ENCODE measurements at places on chromosomes 1 and 21.

DNA sequence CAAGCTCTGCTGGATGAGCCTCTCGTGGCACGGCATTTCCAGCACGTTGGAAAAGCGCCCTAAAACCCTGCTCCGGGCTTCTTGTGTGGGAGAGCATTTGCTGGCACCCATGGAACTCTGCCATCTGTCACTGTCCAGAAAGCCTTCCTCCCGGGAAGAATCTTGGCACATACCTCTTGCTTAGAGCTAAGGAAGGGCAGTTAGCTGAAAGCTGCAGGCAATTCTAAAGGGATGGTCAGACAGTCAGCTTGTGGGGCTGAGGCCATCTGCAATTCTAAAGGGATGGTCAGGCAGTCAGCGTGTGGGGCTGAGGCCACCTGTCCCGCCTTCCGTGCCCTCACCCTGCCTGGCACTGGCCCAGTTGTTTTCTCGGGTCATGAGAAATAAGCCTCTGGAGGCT lies 139.0 kb upstream of the TMEM51 start:
- no peak for DNase-seq

GRCh38 chr21:16058896-16059295 lies 329.1 kb downstream of the USP25 start:
- no peak for DNase-seq

- DNase-seq: no peak
These were observed 183.9 kb downstream of the TOMM20 start for GRCh38 chr1:234944439-234945344.

- DNase-seq: no peak
These were observed 12.2 kb downstream of the SLC45A3 start for GRCh38 chr1:205667909-205668643.

DNA sequence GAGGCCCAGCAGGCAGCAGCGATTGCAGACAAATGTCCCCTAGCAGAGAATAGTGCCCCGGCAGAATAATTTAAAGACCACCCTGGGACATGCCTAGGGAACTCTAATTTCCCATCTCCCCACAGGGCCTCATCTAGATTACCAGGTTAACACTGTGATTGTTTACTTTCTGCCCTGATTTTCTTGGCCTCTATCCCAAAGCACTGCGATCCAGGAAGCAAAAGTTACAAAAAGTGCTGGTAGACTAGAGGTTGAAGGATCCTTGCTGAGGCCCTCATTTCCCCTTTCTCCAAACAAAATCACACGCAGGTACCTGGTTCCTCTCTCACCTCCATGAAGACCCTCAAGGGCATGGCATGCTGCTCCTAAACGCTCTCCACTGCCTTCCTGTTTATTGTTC lies 229.7 kb downstream of the C1orf94 start:
- peak; percentile 8 for DNase-seq

- no peak for DNase-seq
These were observed 133.5 kb downstream of the UCK2 start for GRCh38 chr1:165960881-165961280.

- DNase-seq: peak; percentile 97
These were observed 113.9 kb downstream of the ATP5PO start for GRCh38 chr21:33801424-33802405.

- DNase-seq: peak; percentile 19
These were observed 12.8 kb downstream of the DYNLT5 start for GRCh38 chr1:66764994-66765578.

GRCh38 chr1:219120624-219121544 lies 52.8 kb upstream of the LYPLAL1 start:
- DNase-seq: no peak

DNA sequence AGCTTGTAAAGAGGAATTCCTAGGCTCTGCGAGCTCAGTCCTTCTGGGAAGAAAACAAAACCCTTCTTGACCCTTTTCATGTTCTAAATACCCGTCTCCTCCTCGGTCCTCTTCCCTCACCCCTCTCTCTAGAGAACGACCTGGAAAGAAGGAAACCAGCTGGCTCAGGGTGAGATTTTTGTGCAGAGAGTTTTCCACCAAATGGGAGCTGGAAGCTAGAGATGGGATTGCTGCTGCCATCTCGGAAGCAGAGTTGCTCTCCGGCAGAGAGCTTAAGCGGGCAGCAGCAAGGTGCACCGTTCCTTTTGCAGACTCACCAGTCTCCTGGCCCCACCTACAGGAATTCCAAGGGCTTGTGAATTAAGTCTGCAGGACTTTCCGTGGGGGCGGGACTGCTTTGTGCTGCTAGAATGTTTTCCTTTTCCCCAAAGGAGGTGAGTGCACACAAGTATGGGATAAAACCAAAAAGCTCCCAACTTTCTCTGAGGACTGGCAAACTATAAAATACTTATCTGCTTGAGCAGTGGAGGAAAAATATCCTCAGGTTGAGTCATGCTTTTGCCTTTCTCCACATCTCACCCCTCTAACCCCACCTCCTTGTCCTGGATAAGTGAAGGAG lies 29.1 kb upstream of the KIAA0040 start:
- no peak for DNase-seq

DNA sequence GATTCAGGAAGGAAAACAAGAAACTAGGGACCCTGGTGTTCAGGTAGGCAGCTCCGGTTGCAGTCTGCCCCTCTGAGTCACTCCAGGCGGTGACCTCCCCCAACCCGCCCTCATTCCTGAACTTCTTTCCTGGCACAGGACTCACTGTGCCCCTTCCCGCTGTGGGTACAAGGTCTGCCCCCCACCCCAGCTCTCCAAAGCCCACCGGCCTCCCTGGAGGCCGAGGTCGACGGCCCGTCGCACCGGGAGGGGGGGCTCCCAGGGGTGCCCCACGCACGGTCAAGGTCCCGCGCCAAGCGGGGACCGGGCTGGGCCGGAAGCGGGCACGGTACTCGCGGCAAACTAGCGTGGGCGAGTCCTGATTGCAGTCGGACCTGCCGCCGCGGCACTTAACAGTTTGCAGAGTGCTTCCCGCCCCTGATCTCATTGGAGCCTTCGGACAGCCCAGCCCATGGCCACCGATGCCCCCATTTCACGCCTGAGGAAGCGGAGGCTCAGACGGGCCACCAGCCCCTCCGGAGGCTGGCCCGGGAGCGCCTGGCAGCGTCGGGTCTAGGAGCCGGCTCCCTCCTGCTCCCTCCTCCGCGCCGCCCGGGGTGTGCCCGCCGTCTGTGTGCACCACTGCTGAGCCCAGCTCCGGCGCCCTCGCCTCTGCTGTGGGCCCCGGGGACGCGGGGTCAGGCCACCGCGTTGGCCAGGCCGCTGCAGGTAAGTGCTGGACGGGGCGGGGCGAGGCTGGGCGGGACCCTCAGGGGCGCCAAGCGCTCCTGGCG lies at the start of gene GJB3:
TSS of gene GJB3 (plus strand) at position 144 of the 773 bp plus-strand sequence. CDS start 3,549 bp downstream, outside the sequence.
- DNase-seq: no peak

DNA sequence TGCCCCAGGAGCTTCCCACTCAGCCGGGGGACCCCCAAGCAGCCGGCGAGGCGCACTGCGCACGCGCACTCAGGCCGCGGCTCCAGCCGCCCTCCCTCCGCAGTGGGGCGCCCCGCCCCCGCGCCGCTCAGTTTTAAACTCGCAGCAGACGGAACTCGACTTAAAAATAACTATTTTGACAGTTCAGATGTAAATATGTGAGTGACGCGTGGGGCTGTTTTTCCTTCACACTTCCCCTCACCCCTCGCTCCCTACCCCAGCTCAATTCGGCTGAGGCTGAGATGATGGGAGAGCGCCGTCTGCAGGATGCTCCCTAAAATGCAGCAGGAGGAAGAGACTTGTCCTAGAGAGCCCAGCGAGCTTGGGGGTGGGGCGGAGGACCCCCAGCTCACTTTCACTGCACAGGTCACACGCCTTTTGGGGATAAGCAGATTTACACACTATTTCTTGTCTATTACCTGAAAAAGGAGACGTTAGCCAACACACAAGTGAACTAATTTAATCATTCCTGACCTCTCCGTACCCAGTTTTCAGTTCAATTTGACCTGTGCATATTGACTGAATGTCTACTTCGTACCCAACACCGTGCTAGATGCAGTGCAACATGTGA lies 8.9 kb upstream of the LEMD1 start:
- DNase-seq: peak; percentile 31

GRCh38 chr1:30706528-30706927 lies 16.9 kb downstream of the MATN1 start:
- peak; percentile 81 for DNase-seq

- no peak for DNase-seq
These were observed 56.8 kb upstream of the CSF3R start for GRCh38 chr1:36539526-36539925.

- DNase-seq: no peak
These were observed 26.8 kb upstream of the TMEM52 start for GRCh38 chr1:1945782-1946393.

DNA sequence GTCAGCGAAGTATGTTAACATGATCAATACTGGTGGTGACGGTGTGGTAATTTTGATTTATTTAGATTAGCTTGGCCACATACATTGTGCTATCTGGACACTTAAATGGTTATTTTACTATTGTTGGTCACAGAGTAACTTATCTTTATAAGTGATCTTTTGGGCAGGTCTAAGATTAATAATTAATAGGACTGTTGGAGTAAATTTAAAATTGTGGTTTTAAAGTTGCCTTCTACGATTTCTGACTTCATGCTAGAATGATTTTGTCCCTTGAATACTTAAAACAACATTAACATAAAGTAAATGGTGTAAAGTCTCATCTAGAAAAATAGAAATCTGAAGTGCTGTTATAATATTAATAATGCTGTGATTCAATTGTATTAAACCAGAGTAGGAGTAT lies 14.7 kb downstream of the SRRM1 start:
- no peak for DNase-seq

- DNase-seq: no peak
These were observed 8.2 kb downstream of the GTF2B start for GRCh38 chr1:88883156-88883555.

DNA sequence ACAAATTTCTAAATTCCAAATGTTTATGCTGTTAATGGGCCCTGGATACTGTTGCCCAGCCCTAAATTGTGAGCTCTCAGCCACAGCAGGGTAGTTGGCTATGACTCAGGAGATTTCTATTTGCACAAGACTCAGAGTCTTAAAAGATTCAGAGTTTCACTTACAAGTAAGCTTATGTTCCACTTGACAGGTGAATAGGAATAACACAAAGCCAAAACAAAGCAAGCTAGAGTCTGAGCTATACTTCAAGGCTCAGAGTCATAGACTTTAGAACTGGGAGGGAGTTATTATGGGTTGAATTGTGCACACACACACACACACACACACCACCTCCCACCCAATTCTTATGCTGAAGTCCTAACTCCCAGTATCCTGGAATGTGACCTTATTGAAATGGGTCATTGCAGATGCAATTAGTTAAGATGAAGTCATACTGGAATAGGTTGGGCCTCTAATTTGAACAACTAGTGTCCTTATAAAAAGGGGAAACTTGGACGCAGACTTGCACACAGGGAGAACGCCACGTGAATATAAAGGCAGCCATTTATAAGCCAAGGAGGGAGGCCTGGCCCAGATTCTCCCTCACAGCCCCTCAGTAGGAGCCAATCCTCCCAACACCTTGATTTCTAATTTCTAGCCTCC lies 30.2 kb downstream of the PRDX6 start:
- no peak for DNase-seq

DNA sequence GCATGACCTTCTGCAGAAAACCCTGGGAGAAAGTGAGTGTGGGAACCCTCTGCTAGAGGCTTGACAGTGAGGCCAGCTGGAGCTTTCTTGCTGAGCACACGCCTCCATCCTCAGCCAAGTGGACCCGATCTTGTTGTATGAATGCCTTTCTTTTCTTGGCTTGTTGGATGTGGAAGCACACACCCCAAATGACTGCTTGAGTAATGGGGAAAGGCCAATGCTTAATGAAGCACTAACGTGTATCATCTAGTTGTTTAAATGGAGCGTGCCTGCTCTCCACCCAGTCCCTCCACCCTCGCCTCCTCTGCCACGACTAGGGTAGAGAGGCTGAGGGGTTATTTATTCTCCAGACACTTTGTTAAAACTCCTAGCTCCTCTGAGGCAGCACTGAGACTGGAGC lies 54.3 kb upstream of the IKBKE start:
- DNase-seq: no peak

- DNase-seq: no peak
These were observed 280.2 kb upstream of the USP25 start for GRCh38 chr21:15449556-15449955.

- no peak for DNase-seq
These were observed 224.3 kb upstream of the FGGY start for GRCh38 chr1:59072583-59072947.

- DNase-seq: no peak
These were observed 8.2 kb upstream of the HHIPL2 start for GRCh38 chr1:222555992-222556615.

- DNase-seq: no peak
These were observed 149.9 kb downstream of the OLFM3 start for GRCh38 chr1:101846820-101847219.

- no peak for DNase-seq
These were observed 45.2 kb downstream of the CAMK2N1 start for GRCh38 chr1:20440785-20441200.

DNA sequence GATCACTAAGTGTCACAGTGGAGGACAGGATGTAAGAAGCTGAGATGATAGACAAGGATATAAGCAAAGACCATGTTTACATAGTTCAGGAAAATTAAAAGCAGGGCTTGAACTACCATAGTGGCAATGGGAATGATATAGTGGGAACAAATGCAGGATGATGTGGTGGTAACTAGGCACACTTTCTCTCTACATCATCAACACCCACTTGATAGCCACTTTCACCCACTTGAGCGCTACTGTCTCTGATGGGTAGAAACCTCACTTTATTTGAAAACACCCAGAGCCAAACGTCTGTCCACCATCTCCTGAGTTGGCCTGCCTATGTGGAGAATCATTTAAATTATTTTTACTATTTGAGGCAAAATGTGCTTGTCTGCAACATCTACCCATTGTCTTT lies 305.0 kb upstream of the ST6GALNAC5 start:
- no peak for DNase-seq

DNA sequence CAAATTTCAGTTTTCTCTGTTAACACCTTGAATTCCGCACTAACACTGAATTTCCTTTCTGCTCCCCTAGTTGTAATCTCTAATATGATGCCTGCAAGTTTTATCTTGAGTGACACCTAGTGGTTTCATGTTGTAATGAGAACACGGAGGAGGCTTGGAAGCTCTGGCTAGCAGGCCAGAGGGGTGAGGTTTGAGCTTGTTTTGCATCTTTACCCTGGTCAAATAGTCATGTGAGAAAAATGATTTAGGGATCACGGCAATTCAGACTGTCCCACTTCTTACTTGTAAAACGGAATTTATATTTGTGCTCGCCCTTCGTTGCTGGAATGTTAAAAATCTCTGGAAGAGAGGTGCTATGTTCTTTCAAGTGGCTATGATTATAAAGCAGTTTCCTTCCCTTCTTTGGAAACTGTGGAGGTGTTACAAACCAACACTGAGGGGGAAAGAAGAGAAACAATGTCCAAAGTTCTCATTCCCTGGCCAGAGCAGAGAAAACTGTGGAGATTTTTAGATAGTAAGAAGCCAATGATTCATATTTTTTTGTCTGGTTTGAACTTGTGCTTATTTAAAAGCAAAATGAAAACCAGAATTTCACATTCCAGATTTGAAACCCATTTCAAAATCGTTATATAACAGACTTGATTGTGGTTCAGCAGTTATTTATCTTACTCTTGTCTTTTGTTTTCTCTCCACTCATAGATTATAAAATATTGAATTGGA lies 5.3 kb upstream of the MROH9 start:
- peak; percentile 2 for DNase-seq

GRCh38 chr1:18139198-18139981 lies 31.8 kb downstream of the IGSF21 start:
- DNase-seq: no peak
